ENCODE measurements at places on chromosomes 4 and X.

DNA sequence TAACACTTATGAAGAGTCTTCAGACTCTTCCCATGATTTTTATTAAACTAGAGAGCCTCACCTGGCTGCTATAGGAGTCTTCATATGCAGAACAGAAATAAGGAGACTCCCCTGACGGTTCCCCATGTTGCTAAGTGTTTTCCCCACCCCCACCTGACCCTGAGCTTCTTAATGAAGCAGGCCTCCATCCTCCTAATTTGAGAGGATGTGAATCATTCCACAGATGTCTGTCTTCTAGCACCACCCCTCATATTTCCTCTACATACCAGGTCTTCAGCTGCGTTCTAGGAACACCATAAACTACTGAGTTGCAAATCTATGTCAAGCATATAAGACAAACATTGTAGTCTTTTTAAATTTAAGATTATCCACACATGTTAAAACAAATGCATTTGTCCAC lies 36.9 kb downstream of the RP2 start:
- peak; percentile 51 for DNase-seq

GRCh38 chrX:94743478-94743877 lies 1069.5 kb downstream of the FAM133A start:
- DNase-seq: no peak

DNA sequence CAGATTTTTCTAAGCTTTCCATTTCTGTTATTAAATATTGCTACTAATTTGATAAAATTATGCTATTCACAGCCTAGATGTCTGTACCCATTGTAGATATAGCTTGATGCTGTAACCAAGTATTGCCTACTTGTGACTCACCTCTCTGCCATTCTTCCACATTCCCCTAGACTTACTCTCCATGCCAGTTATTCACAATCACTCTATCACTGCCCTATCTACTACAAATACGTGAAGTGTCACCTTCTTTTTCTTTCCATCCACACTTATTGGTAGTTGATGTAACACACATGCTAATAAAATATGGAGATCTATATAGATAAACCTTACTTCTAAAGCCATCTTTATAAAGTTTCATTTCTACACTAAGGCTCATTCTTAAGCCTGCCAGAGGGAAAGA lies 179.4 kb upstream of the PACRGL start:
- peak; percentile 50 for DNase-seq

DNA sequence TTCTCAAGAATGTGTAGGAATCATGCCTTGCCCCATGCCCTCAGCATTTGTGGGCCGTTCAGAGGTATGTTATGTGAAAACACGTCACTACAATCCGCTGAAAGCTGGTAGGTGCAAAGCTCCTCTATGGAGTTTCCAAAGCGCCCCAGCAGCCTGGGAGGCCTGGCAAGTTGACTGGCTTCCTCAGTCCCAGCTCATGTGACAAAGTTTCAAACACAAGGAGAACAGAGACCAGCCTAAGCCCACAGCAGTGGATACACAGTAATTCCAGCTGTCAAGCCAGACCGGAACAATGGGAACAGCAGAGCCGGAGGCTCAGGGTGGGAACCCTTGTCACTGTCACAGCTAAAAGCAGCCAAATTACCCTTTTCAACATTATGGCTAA lies 33.5 kb downstream of the NAT8L start:
- no peak for DNase-seq

DNA sequence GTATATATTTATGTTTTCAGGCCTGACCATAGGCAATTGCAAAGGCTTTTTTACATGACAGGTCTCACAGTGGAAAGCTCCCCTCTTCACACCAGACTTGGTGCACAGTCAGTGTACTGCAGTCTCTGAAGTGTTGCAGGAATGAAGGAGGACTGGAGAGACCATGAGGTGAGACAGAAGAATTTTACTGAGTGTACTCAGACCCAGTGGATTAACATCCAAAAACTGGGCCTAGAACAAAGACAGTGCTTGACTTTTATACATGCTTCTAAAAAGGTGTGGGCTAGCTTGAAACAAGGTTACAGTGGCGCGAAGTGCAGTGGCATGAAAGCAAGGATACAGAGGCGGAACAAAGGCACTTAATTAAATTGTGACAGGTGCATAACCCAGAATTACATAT lies 822.9 kb downstream of the RAPGEF2 start:
- DNase-seq: no peak

DNA sequence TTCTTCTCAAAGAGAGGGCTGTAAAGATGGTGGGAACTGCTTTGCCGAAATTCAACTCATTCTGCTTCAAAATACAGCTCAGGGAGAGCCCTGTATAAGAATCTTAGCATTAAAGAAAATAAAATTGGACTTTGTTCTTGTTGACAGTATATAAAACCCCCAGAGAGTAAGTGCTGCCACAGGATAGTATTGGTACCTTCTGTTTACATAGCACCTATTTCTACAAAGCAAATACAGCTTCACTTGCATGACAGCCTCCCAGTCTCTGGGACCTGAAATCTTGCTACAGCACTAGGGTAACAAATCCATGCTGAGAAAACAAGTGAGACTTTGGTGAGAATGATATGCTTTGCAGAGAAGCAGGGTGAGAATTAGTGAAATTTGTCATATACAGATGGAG lies 428.6 kb downstream of the ADGRL3 start:
- DNase-seq: no peak

DNA sequence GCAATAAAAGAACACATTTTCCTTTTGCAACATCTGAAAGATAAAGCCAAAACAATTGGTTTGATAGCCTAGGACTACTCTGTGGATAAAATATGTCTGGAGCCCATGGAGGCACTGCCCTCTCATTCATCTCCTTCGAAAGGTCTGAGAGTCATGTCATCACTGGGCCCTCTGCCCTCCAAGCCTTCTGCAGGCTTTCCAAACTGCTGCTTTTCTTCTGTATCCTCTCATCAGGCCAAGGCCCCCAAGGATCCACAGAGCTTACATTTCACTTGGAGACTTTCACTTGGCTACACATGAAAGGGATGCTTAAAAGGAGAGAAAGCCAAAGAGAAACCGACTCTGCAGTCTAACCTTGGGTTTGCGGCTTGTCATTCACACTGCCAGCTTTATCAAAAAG lies 109.9 kb downstream of the SH3RF1 start:
- DNase-seq: peak; percentile 32

DNA sequence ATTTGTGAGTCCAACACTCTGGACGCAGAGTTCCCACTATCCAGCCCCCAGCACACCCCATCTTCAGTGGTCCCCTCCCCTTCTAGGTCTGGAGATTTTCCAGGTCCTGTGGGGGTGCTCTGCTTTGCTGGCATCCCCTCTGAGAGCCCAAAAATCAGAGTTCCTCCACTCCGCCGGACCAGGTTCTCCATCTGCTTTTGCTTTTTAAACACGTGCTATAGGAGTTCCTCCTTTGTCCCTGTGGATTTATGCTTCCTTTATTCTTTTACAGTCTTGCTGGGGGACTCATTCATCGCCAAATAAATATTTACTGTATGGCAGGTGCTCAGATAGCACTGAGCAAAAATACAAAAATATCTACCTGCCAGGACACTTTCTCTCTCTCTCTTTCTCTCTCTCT lies 324.7 kb downstream of the STK32B start:
- no peak for DNase-seq

- DNase-seq: no peak
Observed at GRCh38 chrX:110251526-110251925, 66.4 kb downstream of the AMMECR1 start.

DNA sequence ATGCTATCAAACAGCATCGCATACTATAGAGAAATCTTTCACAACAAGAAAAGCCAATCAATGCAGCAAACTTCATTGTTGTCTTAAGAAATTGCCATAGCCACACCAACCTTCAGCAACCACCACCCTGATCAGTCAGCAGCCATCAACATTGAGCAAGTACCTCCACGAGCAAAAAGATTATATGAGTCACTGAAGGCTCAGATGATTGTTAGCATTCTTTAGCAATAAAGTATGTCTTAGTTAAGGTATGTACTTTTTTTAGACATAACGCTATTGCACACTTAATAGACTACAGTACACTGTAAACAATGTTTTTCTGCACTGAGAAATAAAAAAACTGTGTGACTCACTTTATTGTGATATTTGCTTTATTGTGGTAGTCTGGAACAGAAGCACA lies 37.8 kb upstream of the FUNDC1 start:
- peak; percentile 29 for DNase-seq

- DNase-seq: no peak
Observed at GRCh38 chr4:2617955-2618354, 81.5 kb downstream of the FAM193A start.

DNA sequence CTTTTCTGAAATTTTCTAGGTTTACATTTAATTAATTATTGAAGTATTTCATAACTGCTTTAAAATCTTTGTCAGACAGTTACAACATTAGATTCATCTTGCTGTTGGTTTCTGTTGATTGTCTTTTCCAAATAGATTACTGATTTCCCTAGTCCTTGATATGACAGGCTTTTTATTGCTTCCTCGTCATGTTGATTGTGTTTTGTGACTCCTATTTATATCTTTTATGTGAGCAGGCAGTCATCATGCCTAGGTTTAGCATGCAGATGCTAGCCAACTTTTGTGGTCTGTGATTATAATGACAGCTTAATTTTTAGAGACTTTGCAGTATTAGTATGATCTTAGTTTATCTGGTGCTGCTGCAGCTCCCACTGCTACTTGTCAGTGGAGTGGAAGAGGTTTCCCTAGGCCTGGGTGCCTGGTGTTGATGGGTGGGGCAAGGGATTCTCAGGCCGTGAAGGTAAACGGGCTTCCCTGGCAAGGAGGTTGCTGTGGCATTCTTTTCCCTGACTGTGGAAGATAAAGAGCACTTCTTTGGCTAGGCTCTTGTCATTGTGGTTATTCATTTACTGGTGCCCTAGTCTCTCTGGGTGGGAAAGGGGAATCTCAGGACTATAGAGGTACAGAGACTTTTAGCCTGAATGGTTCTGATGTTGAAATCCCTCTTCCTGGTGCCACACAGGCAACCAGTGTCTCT lies 65.7 kb downstream of the SERPINA7 start:
- DNase-seq: no peak

GRCh38 chr4:79852305-79852730 lies 220.7 kb downstream of the ANTXR2 start:
- peak; percentile 83 for DNase-seq

All from fibroblast of skin of right quadriceps (primary cell).